Smooth muscle cell of the coronary artery (primary cell): ENCODE measurements at places on chromosomes 3 and 15. TPM values are rescaled to one million over a fixed set of nuclear protein-coding genes. Genes with fewer than 3 reads are reported as not detected.

The SLC26A6 gene
- 13.0 and 19.7 TPM in 2 replicates for total RNA-seq

The ZNF620 gene
- 0.83 and 1.3 TPM in 2 replicates for total RNA-seq

The RASL12 gene
- total RNA-seq = 0.30 and 4.1 TPM in 2 replicates

The CFAP20DC gene
- 0.82 and 0.90 TPM in 2 replicates for total RNA-seq

The GOLGA8G gene
- not detected in 2 replicates for total RNA-seq

The ACTRT3 gene
- 3.3 and 3.5 TPM in 2 replicates for total RNA-seq

The UQCRC1 gene
- total RNA-seq = 388 and 396 TPM in 2 replicates

The PLCH1 gene
- under 0.01 TPM in 1 of 2 replicates, not detected in the other for total RNA-seq

The ANKRD63 gene
- not detected in 2 replicates for total RNA-seq

The LMCD1 gene
- total RNA-seq = 24.9 and 202 TPM in 2 replicates

The C2CD4A gene
- total RNA-seq = 0.98 TPM in 1 of 2 replicates, not detected in the other

The GOLGA8J gene
- 0.08 and 0.12 TPM in 2 replicates for total RNA-seq

The FANCD2 gene
- 1.5 and 9.2 TPM in 2 replicates for total RNA-seq

The ARL6IP5 gene
- 80.0 and 117 TPM in 2 replicates for total RNA-seq

The P3H2 gene
- 0.47 and 2.6 TPM in 2 replicates for total RNA-seq

The WDR72 gene
- not detected in 2 replicates for total RNA-seq

The DUT gene
- total RNA-seq = 33.2 and 34.2 TPM in 2 replicates

The SPINK8 gene
- not detected in 2 replicates for total RNA-seq
